ENCODE measurements at places on chromosomes 7 and 10.

- no peak for DNase-seq
These were observed 40.4 kb upstream of the AGMO start for GRCh38 chr7:15602236-15602635.

GRCh38 chr7:69873512-69873911, 275.2 kb downstream of the AUTS2 start:
- no peak for DNase-seq

DNA sequence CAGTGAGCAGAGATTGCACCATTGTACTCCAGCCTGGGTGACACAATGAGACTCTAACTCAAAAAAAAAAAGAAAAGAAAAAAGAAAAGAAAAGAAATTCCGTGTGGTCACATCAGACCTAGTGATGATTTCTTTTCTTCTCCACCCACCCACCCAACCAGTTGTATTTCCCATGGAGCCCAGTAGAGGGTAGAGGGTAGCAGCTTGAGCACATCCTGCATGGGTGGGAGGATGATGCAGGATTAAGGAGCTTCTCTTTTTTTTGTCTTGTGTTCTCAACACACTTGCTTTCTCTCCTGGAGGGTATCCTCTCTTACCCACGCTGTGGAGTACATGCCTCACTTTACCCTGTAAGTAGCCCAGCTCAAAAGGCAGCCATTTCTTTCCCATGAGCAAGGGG, 118.6 kb upstream of the CARD11 start:
- DNase-seq = no peak

- DNase-seq = no peak
These were observed 257.2 kb upstream of the CACNA2D1 start for GRCh38 chr7:82700741-82701140.

DNA sequence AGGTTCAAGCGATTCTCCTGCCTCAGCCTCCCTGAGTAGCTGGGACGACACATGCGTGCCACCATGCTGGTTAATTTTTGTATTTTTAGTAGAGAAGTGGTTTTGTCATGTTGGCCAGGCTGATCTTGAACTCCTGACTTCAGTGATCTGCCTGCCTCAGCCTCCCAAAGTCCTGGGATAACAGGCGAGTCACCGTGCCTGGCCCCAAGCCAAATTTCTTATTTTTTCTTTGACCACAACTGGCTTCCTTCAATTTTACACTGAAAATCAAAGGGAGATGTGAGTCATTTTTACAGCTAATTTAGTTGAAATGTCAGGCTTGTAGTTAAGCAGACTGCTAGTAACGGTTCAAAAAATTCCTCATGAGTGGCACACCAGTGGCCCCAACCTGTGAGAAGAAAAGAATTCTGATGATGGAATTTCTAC, 7.8 kb downstream of the RNF216 start:
- peak; percentile 100 for DNase-seq

DNA sequence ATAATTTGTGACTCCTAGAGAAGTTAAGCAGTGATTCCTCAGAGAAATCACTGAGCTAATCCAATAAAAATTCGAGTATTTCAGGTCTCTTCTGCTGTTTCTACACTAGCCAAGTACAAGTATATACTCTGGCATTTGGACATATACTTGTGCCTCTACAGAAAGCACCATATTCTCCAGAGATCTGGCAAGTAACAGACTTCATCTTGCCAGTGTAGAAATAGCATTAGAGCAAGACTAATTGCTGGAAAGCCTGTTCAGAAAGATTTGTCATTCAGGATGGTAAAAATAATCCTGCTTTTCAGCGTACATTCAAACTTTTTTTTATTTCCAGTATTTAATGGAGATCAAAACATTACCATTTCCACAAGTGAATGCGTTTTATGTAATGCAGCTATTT, 410.8 kb upstream of the ETV1 start:
- no peak for DNase-seq

GRCh38 chr10:61642676-61643075, 20.1 kb upstream of the CABCOCO1 start:
- peak; percentile 61 for DNase-seq

GRCh38 chr10:127013211-127013656, 108.0 kb downstream of the DOCK1 start:
- DNase-seq = no peak

DNA sequence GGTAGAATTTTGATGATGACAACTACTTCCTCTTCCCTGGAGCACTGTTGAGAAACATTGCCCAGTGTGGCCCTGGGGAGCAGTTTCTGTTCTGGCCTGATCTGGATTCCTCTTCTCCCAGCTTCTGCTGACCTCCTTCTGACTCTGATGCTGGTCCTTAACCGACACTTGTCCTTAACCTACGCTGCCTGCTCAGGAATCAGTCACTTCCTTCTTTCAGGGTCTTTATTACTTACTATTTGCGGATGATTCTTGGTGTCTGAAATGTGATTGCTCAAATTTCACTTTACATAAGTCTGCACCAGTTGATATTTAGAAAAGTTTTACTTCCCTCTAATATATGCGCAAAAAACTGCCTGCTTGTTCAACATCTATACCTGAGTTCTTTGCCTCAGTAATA, 164.1 kb downstream of the PTEN start:
- no peak for DNase-seq

GRCh38 chr10:103145046-103145445, 48.0 kb downstream of the NT5C2 start:
- no peak for DNase-seq

GRCh38 chr7:28998105-28998504, 40.0 kb upstream of the TRIL start:
- DNase-seq = no peak

GRCh38 chr10:102112210-102112817, 7.9 kb downstream of the LDB1 start:
- no peak for DNase-seq

GRCh38 chr7:20113427-20114027, 103.7 kb downstream of the MACC1 start:
- DNase-seq = no peak

- no peak for DNase-seq
These were observed 4.1 kb upstream of the VWC2 start for GRCh38 chr7:49769285-49769857.

GRCh38 chr7:74542558-74543117, 88.9 kb downstream of the GTF2IRD1 start:
- DNase-seq = no peak

GRCh38 chr10:51358227-51358626, 283.9 kb downstream of the PRKG1 start:
- DNase-seq = no peak

DNA sequence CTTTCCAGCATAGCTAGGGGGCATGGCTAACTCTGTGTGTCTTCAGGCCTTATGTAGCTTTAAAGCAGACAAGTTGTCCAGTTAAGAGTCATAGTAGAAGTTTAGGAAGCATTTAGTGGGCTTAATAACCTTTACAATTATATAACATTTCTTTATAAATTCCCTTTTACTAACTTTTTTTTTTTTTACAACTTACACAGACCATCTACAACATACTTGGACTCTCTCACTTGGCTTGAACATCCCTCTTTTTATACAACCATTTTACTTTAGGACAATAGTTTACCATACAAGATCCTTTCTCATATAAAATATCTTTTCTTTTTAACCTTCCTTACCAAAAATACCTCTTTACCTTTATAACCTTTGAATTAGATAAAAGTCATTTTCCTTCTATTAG, 26.3 kb downstream of the SP4 start:
- DNase-seq = no peak

- no peak for DNase-seq
These were observed 31.5 kb downstream of the FAM241B start for GRCh38 chr10:69661414-69662172.

GRCh38 chr7:50653981-50654425, 88.8 kb upstream of the DDC start:
- DNase-seq = no peak

- no peak for DNase-seq
These were observed at the start of gene ADAP1 for GRCh38 chr7:954330-955238. Gene ADAP1 (minus strand): TSS chr7:954680. CDS start chr7:954477, 203 bp downstream.

DNA sequence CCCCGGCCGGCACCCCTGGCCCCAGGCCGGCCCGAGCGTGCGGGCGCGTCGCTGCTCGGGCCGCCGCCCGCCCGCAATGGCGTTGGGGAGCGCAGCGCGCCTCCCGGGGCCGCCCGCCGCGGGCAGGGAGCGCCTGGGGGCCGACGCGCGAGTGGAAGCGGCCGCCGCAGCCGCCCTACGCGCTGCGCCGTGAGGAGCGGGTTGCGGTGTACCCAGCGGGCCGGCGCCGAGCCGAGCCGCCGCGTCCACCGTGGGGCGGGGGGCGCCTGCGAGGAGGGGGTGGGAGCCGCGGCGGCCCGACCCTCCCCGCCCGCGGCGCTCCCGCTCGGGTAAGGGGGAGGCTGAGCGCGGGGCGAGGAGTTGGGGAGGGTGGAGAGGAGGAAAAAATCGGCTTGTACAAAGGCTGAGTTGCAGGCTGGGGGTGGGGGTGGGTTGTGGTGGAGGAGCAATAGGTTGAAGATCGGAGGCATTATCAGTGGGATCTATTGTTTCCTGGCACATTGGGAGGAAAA, 473 bp downstream of the PPP1R9A start:
- DNase-seq = no peak

DNA sequence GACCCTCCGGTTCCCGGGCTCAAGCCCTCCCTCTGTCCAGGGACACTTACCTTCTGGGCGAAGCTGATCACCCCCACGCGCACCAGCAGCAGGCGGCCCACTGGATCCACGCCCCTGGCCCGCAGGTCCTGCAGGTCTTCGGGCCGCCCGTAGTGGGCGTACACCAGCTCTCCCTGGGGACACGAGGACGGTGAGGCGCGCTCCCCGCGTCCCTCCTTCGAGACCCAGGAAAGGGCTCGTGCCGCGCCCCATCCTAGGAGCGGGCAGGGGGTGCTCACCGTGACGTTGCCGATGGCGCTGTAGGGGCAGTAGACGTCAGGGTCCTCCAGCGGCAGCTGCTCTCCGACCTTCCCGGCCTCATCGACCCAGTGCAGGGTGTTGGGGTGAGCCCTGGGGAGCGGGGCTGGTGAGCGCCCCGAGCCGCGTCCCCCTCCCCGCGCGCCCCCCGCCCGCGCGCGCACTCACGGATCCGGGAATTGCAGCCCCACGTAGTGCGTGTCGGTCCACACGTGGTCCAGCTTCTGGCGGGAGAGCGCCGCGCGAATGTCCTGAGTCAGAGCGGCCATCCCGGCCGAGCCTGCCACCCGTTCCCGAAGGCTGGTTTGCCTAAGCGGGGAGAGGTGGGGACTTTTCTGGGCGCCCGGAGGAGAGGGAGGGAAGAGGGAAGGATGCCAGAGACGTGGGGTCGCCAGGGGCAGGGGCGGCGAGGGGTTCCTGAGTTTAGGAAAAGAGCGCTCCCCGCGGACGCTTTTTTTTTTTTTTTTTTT, 8.2 kb downstream of the TFR2 start:
- DNase-seq = no peak

- DNase-seq = peak; percentile 2
These were observed at the start of gene TMEM229A for GRCh38 chr7:124032369-124033094. Gene TMEM229A (minus strand): TSS chr7:124033067. CDS start chr7:124033003, 64 bp downstream.
